ENCODE measurements at places on chromosomes 5 and 9. TPM values are rescaled to one million over a fixed set of nuclear protein-coding genes. Genes with fewer than 3 reads are reported as not detected.

Gene SH3TC2
- total RNA-seq, result 7.3 TPM

Gene PPP2R2B
- not detected for total RNA-seq

Gene NRARP
- 14.6 TPM for total RNA-seq

Gene CATSPER3
- not detected for total RNA-seq

Gene NDOR1
- total RNA-seq, result 9.2 TPM

Gene PAPPA
- total RNA-seq, result 1.3 TPM

Gene SPATA31E1
- not detected for total RNA-seq

Gene SCGB3A2
- not detected for total RNA-seq

Gene TAF11L7
- not detected for total RNA-seq

Gene TGFBI
- total RNA-seq, result 586 TPM

Gene FUBP3
- total RNA-seq, result 30.5 TPM

Gene NUTM2G
- not detected for total RNA-seq

Gene PSMD5
- total RNA-seq, result 26.7 TPM

Gene AJM1
- total RNA-seq, result 2.0 TPM

Gene SPATA31C1
- not detected for total RNA-seq

Gene ZNF189
- total RNA-seq, result 6.9 TPM

Gene ZNF883
- 5.9 TPM for total RNA-seq

Gene ADCY2
- not detected for total RNA-seq

Gene PPP3R2
- not detected for total RNA-seq

Gene BTNL3
- not detected for total RNA-seq

Gene ADAMTS6
- total RNA-seq, result 2.2 TPM

Gene FOXD1
- 3.0 TPM for total RNA-seq

Gene PCDHB12
- 0.05 TPM for total RNA-seq

Gene ZNF879
- total RNA-seq, result 1.3 TPM

Gene MSANTD3
- total RNA-seq, result 40.5 TPM

Gene SMIM33
- not detected for total RNA-seq

Gene NEUROG1
- not detected for total RNA-seq

Gene OR13F1
- total RNA-seq, result not detected

Gene LRRC14B
- not detected for total RNA-seq

Gene SLC6A19
- total RNA-seq, result not detected

Gene ISCA1
- 21.4 TPM for total RNA-seq

Gene SOX30
- not detected for total RNA-seq

Gene STPG3
- not detected for total RNA-seq

Gene EIF4E1B
- total RNA-seq, result not detected

Gene REEP5
- 55.0 TPM for total RNA-seq

Gene OR1Q1
- total RNA-seq, result not detected

Gene ACTBL2
- 0.35 TPM for total RNA-seq

Gene ENHO
- not detected for total RNA-seq

Gene OR1J2
- not detected for total RNA-seq

Gene NTRK2
- total RNA-seq, result under 0.01 TPM

Gene FST
- 127 TPM for total RNA-seq
